ENCODE measurements at places on chromosomes 16 and 17.

DNA sequence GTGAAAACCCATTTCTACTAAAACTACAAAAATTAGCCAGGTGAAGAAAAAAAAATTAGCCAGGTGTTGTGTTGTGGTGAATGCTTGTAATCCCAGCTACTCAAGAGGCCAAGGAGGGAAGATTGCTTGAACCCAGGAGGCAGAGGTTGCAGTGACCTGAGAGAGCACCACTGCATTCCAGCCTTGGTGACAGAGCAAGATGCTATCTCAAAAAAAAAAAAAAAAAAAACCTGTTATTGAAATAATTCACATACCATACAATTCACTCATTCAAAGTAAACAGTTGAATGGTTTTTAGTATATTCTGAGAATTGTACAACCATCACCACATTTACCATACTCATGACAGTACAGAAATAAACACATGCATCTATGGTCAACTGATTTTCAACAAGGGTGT, 31.0 kb downstream of the ZNRF1 start:
- peak; percentile 79 for DNase-seq

- DNase-seq, result no peak
These were observed 9.8 kb upstream of the TBX2 start for GRCh38 chr17:61389670-61390478.

DNA sequence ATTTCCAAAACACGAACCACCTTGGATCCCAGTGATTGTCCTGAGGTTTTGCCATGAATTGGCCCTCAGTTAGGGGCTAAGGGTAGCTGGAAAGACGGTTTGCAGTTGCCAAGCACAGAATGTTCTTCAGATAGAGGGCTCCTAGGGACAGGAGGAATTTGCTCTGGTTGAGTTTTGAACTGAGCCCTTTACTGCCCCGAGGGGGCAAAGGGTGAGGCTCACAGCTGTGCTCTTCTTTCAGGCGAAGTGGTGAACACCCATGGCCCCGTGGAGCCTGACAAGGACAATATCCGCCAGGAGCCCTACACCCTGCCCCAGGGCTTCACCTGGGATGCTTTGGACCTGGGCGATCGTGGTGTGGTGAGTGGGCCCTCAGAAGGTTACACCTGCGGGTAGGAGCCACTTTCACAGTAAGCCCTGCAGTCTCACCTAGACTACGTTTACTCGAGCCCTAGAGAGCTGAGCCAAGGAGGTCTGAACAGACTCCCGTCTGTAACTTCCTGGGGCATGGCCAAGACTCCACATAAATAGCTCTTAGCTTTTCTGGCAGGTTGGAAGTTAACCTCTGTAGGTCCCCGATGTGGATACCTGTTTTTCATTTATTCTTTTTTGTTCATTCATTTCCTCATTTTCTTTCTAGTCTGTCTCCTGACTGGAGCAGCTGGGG, 32.5 kb downstream of the NMT1 start:
- DNase-seq, result peak; percentile 65

- DNase-seq, result peak; percentile 93
These were observed 7.6 kb downstream of the SGCA start for GRCh38 chr17:50173335-50173941.

DNA sequence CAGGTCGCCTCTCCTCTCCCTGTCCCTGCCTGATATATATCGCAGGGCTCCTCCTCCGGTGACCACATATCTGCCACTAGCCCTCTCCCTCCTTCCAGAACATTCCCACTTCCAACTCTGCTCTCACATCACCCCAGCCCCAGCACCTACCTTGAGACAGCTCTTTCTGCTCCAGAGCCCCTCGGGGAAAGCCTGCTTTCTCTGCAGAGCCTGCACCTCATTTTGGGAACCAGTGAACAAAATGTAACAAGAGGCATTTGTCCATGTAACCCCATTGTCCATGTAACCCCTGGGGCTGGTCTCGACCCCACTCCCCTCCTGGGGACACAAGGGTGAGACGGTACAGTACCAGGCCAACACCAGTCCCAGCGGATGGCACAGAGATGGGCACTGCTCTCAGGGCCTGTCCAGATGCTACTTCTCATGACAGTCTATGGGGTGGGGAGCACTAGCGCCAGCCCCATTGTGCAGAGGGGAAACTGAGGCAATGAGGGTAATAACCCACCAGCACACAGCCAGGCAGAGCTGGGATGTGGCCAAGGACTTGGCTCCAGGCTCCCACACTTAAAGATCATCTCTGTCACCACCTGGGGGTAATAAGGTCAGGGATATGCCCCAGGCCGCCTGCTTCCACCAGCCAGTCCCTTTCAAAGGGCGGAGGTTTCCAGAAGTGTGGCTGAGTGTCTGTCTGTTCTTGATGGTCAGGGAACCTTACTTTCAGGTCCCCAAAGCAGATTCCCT, 42.9 kb downstream of the TBC1D16 start:
- DNase-seq, result no peak

DNA sequence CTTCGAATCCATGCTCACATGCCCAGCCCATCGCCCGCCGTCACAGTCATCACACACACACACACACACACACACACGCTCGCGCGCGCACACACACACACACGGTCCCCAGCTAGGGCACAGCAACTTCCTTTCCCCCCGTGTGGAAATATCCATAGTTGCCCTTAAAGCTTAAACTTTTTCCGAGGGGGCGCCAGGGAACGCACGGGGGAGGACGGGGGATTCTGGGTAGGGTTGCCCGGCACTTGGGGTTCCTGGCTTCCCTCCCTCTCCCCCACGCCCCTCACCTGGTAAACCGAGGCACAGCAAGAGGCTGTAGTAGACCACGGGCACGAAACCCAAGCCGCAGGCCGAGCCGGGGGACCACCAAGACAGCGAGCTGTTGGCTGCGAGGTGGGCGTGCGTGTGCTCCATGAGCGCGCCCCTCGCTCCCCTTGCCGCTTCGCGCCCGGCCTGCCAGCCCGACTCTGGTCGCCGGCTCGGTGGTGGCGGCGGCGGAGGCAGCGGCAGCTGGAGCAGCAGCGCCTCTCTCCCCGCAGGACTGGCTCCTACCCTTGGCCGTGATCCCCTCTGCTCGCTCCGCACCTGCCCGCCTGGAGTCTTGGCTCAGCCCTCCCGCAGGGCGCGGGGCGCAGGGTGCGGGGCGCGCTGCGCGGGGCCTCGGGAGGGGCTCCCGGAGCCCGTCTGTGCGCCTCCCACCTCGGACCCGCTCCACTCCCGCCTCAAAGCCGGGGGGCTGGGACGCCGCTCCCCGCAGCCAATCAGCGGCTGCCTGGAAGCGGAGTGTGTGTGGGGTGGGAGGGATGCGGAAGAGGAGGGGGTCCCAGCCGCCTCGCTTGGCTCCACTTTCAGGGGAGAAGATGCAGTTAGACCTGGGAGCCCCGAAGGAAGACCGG, at the start of gene GPR139:
GPR139 (minus strand) TSS at position 688 of the 896 bp plus-strand sequence; CDS start at position 414, 274 bp downstream.
- DNase-seq, result no peak

GRCh38 chr17:1714427-1714979, 4.3 kb upstream of the TLCD2 start:
- peak; percentile 97 for DNase-seq

DNA sequence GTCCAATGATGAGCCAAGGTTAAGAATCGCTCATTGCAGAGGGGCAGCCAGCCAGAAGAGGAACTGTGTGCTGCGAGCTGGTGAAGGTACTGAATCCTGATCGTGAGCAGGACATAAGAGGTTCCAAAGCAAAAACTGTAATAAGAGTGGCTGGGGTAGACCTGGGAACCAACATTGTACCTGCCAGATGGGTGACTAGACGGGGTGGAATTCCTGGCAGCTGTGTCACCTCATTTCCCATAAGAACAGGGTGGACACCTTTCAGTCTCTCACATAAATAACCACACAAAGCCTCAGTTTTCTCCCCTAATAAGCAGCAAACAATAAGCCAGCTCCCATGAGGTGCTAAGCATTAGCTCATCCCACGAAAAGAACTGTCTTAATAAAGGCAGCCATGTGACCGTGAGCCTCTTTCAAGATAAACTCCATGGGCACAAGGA, 290.3 kb downstream of the SOX9 start:
- DNase-seq, result peak; percentile 67

DNA sequence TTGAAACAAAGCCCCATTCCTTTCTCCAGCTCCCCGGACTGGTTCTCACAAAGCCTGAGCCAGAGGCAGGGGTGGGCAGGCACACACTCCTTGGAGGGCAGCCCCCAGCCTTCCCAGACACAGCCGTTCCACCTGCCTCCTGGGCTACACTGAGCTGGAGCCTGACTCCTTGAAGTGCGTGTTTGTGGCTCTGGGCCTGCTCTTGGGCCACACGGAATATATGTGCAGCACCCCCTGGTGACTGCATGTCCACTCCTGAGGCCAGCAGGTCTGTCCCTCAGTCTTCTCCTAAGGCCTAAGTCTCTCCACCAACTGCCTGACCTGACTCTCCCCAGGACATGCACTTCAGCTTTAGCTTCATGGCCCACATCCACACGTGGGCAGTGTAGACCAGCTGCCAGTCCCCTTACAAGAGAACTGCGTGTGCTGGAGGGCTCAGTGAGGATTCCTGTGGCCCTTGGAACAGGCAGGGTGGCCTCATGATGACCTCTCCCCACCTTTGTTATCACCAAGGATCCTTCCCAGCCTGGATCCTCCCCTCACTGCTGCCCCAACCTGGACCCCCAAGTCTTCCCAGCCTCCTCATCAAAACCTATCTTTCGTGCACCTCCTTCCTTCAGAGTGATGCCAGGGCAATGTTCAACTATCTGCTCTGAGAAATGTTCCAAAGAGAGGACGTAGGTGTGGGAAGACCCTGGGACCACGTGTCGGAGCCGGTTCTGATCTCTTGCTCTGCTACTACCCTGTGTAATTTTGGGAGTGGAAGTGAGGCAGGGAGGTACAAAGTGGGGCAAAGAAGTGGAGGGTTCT, 12.4 kb upstream of the SLC6A2 start:
- no peak for DNase-seq

- DNase-seq, result peak; percentile 52
These were observed 1.1 kb downstream of the ORC6 start for GRCh38 chr16:46690281-46691178.

DNA sequence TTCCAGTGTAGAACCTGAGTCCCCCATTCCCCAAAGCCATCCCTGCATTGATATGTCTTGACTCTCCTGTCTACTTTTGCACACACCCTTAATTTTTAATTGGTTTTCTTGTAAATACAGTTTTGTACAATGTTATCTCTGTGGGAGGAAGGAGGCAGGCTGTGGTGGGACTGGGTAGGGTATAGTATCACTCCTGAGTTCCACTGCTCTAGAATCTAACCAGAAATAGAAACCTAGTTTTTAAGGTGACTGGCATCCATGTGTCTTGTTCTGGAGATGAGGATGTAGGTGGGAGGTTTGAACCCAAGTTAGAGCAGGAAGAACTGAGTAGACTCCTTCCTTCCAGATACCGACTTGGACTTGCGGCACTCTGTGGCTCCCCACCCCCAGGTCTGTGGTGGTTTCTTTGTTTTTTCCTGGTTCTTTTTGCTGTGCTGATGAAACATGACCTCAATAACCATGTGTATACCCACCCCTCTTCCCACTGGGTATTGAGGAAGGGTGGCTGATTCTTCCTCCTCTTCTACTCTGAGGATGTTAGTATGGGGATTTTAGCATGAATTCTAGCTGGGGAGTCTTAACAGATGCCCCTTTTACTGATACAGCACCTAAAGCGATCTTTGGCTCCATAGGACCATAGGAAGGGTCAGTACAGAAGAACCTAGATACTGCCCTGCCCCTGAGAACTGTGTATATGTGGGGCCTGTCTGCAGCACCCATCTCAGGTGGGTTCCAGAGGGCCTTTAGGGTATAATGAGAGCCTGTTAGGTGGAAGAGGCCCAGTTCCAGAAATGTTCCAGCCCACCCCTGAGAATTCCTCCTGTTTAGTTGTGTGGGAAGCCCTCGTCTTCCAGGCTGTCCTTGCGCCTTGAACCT, 48.7 kb downstream of the SF3B3 start:
- DNase-seq, result peak; percentile 45

DNA sequence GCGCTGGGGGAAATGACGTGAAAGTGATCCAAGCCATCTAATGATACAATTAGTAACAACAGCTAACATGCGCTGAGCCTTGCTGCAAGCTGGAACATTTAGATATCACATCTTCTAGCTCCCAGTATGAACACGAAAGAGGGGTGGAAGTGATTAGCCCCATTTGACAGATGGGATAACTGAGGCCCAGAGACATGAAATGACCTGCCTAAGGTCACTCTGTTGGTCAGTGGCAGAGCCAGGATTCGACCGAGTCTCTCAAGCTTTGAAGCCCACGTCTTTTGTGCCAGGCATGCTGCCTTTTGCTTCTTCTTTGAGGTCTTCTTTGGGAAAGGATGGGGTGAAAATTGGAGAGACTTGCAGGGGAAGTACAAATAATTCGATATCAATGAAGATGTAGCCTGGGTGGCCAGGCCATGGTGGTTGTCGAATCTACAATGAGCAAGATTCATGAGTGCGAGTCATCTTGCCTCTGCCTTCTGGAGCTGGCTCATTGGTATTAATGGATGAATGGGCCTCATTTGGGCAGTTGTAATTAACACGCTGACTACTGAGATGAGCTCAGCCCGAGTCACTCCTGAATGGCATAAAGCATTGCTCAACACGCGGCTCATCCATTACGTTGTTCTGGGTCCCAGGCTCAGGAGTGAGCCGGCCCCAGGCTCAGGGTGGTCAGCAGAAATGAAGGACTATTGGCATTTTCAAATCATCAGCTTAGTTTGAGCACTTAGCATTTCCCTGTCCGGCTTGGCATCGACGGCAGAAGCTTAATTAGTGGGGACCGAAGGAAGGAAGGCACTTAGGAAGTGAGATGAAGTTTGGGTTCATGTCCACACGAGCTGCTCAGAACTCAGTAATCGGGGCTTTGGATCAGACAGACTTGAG, 28.0 kb upstream of the GPRC5B start:
- peak; percentile 44 for DNase-seq

- peak; percentile 21 for DNase-seq
These were observed 53.5 kb downstream of the SREBF1 start for GRCh38 chr17:17783116-17783824.

DNA sequence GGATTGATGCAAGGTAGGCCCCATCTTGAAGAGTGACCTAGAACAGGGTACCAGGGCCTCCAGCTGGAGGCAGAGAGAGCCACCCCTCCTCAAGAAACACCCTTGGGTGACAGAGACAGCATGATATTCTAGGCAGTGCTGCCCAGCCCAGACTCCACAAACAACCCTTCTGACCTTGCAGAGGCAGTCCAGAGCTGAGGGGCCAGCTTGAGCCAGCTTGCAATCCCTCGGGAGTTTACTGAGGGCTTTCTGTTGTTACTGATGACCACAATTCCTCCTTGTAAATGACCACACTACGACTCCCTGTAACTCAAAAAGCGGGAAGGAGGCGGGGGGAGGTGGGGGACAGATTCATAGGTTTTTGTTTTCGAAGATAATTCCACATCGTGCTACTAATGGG, 18.6 kb upstream of the MNT start:
- DNase-seq, result no peak

GRCh38 chr17:15966183-15966878, 21.4 kb downstream of the ADORA2B start:
- DNase-seq, result peak; percentile 52

- no peak for DNase-seq
These were observed 1.0 kb downstream of the RNF166 start for GRCh38 chr16:88705076-88705684.

DNA sequence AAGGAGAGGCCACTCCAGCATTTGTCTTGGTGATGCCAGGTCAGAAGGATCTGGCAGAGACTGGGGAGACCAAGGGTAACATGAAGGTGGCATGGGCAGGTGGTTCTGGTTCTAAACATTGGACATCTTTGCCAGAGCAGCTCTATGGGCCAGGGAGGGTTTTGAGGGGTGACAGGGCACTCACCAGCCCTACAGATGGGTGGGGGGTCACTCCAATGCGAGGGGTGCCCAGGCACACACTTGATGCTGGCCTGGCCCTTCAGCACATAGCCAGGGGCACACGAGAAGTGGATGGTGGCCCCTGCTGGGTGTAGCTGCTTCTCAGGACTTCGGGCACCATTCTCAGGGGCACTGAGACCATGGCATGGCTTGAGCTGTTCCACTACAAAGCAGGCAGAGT, 5.5 kb upstream of the PHF12 start:
- DNase-seq, result no peak
